ENCODE measurements at places on chromosomes 6 and 20.

DNA sequence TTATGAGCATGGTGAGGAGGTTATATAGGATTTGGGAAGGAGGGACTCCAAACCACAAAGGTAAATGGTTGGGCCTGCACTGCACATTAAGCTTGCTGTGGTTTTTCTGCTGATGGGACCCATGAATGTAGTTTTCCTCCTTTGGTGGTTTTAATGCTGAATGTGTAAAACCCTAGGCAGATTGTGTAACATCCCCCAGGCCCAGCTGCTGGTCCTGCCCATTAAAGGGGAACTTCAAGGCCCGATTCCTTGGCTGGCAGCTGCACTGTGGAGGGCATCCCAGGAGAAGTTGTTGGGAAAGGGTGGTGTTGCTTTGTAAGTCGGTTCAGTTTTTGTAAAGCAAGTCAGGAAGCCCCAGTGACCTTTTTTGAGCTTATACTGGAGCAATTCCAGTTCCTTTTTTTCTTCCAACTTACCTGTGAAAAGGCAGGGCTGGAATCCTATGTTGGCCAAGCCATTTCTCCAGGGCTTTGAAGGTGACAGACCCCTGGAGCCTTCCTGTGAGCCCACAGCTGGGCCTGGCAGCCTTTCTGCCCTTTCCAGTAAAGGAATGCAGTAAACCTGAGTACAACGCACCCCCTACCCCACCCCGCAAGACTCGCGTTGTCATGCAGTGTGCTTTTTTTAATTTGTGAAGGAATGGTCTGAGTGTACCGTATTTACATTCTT lies 43.1 kb upstream of the NAA20 start:
- DNase-seq, result peak; percentile 85

DNA sequence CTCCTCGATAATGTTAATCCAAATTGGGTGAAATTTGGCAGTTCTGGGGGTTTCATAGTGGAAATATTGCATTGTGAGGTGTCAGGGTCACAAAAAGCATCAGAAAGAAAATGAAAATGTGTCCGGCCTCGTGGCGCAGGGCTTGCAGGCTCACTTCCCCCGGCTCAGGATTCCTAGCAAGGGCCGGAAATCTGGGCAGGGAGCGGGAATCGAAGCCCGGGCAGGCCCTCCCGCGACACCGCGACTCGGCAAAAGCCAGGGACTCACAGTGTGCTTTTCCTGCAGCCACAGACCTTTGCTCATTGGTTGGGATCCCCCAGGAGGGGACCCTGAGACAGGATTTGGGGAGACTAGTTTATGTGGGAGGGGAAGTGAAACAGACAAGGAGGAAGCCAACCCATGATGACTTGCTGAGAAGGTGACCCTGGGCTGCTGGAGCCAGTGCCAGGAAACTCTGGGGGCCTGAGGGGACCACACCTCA lies 847 bp upstream of the CD93 start:
- DNase-seq, result no peak

DNA sequence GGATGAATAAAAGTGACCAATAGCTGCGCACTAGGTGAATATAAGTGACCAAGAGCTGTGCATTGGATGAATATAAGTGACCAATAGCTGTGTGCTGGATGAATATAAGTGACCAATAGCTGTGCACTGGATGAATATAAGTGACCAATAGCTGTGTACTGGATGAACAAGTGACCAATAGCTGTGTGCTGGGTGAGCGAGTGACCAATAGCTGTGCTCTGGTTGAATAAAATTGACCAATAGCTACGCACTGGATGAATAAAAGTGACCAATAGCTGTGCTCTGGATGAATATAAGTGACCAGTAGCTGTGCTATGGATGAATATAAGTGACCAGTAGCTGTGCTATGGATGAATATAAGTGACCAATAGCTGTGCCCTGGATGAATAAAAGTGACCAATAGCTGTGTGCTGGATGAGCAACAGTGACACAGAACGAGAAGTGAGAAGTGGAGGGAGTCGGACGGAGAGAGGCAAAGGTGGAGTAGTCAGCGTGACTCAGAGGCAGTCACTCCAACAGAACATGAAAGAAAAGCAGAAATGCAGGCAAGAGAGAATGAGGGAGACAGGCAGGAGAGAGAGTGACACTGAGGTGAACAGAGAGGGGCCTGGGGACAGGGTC lies 38.5 kb downstream of the RBM38 start:
- DNase-seq, result no peak

DNA sequence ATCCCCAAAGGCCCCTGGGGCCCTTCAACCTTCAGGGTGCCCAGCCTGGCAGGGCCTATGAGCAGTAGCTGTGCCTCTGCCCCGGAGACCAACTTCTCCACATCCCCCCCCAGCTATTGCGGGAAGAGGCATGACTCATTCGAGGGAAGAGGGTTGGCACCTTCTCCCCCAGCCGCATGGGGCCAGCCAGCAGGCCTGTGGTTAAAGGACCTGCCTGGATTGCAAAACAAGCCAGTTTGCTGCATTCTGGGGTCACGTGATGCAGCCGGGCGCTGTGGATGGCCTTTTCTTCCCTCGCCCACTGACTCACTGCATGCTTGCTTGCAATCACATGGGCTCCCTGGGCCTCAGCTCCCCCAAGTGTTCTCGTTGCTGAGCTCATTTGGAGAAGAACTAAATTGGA lies 182.5 kb downstream of the MAFB start:
- peak; percentile 97 for DNase-seq

DNA sequence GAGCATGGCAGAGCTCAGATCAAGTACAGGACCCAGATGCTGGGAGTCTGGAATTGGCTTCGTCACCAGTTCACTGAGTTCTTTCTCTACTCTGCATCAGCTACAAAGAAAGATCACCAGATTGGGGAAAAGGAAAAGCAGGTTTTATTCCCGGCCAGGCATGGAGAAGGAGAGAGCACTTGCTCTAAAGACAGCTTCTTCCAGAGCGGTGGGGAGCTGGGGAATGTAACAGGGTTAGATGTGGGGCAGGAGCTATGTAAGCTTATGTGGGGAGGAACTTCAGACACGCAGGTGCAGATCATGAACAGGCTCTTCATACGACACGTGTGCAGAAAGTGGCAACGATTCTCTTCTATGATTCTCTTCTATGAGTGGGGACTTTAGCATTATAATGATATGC lies 4.9 kb upstream of the ACSS1 start:
- no peak for DNase-seq

DNA sequence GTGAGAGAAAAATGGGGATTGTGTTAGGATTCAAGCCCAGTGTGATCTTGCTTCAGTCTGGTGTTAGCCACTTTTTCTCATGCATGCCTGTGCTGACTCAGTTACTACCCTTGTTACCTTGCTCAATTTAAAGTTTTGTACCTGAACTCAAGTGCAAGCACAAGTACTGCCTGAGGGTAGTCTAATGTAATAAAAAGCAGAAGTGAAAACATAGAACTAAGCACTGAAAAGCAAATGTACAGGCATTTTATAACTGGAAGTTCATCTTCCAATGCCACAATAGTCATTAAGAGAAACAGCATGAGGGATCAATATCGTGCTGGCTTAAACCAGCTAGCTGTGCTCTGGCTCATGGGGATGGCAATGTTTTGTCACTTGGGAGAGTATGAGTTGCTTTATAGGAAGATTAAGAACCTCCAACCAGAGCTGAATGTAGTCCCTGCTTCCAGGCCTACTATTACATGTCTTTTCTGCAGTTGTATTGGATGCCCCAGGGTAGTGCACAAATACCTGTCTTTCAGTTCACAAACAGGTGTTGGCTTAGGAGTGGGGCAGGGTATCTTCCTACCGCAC lies 48.7 kb downstream of the SLC35F1 start:
- DNase-seq, result no peak

DNA sequence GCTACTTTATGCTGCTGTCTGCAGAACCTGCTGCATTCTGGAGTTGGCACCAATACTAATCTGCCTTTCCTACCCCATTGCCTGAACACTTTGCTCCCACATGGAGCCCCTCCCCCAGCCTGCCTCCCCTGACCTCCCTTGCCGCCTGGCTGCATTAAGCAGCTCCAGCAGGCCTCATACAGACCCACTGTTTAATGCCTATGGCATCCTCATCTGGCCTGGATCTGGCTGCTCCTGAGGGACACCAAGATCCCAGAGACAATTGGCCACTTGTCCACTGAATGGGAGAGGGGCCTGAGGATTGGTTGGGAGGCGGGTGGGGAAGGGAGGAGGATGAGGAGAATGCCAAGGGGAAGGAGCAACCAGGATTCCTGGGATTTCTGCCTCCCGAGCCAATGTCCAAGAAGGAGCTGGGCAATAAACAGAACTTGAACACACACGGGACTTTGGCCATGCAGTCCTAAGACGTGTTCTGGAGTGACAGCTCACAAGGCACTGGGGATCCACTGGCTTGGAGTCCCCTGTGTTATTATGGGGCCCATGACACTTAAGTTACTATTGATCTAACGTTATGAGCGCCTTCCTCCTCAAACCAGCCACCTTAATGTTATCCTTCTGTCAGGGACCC lies 10.4 kb upstream of the KCNK5 start:
- no peak for DNase-seq

DNA sequence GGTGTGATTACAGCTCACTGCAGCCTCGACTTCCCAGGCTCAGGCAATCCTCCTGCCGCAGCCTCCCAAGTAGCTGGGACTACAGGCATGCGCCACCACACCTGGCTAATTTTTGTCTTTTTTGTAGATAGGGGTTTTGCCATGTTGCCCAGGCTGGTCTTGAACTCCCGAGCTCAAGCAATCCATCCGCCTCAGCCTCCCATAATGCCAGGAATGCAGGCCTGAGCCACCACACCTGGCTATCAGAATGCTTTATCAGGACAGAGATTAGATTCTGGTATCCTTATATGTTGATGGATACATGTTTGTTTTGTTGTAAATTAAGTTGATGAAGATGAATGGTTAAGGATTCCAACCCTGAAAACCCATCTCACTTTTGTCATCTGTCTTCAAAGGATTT lies 24.2 kb downstream of the LHFPL5 start:
- no peak for DNase-seq

- peak; percentile 4 for DNase-seq
These were observed 343 bp downstream of the SNAP91 start for GRCh38 chr6:83708546-83708969.

DNA sequence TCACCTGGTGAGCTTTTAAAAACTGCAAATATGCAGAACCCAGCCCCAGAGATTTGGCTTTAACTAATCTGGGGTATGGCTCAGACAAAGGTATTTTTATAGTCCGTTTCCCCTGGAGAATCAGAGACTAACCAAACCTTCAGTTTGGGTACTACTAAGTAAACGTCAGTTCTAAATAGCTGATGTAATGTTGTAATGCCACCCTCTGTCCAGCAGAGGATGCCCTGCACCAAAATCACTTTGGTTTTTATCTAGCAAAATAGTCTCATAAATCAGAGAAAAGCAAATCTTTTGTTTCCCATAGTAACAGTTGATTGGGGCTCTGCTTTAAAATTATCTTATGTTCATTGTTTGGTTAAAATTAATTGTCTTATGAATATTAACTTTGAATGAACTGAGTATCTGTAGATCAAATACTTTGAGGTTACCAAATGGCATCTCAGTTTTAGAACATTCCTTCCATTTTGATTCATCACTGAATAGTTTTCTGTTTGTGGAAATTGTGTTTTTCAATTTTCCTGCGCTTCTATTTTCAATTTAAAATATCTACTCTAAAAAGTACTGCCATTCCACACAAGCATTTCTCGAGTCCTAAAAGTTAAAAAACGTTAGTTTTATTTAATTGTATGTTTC lies 278.3 kb upstream of the PLCB4 start:
- DNase-seq, result peak; percentile 74

GRCh38 chr6:90095145-90095544 lies 200.9 kb downstream of the GJA10 start:
- no peak for DNase-seq

- no peak for DNase-seq
These were observed 135.1 kb downstream of the OR2B2 start for GRCh38 chr6:27777126-27777525.

DNA sequence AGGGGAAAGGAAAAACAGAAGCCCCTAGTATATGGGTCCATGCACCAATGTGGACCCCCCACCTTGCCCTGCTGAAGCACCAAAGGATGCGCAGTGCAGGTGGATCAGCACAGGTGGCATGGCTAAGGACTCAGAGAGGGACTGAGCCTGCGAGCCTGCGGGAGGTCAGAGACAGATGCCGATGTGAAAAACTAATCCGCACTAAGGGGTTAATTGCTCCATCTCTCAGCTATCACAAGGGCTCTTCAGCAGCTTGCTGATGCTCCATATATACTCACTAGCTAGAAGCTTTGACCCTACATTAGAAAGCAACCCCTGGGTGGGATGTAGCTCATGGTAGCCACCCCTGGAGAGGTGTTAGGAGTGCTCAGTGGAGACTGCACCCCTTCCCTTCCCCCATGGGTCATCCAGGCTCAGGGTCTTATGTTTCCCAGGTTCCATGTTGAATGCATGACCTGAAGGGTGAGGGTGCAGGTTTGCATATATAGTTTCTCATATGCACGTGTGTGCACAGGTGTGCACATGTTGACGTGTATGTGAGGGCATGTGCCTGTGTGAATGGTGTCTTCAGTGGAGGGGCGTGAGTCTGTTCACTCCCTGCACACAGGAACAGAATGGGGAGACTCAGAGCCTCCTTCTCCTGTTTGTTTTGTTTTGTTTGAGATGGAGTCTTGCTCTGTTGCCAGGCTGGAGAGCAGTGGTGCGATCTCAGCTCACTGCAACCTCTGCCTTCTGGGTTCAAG lies 13.4 kb upstream of the IP6K3 start:
- DNase-seq, result no peak

- DNase-seq, result peak; percentile 79
These were observed 177.2 kb upstream of the RNF24 start for GRCh38 chr20:4192378-4193068.

DNA sequence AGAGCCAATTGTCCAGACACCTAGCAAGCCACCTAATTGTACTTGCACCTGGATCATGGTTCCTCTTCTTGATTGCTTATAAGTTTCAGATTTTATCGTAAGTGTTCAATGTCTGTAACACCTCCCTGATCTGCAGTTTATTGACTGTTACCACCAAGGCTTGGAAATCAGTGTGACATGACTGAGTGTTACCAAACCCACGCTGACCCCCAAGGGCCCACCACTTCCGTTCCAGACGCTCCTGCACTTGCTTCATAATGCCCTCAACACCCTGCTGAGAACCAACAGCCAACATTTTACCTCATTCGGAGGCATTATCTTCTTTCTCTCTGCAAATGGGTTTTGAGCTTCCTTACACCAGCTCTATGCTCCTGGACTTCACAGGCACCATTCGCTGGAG lies 6.3 kb downstream of the CCR6 start:
- no peak for DNase-seq
